Pulmonary artery endothelial cell (primary cell): ENCODE measurements at places on chromosomes 5 and 9. TPM values are rescaled to one million over a fixed set of nuclear protein-coding genes. Genes with fewer than 3 reads are reported as not detected.

Gene CAVIN4
- 1.1 and 1.4 TPM in 2 replicates for total RNA-seq

Gene PCDH1
- total RNA-seq = 135 and 143 TPM in 2 replicates

DNA sequence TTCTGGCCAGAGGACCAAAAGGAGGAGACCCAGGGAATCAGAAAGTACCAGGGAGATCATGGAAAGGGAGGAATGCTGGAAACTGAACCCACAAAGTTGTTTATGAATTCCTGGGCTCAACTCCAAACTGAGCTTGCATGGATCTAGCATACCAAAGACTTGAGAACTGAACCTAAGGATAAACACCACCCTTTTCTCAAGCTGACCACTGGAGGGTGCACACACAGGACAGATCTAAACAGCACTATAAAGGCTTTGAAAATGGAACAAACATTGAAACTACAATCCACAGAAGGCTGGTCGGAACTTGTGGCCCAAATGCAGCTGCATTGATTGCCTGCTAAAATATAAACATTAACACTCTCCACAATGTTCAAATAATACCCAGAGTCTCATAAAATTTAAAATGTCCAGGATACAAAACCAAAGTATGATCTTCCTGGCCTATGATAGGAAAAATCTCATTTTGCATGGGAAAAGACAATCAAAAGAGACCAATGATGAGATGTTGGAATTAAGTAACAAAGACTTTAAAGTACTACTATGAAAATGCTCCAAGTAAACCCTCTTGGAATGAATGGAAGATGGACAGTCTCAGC is 15.6 kb upstream of the IRF1 start:
- no peak for DNase-seq

- no peak for DNase-seq
These were observed 479.2 kb upstream of the TUSC1 start for GRCh38 chr9:26157411-26157810.

DNA sequence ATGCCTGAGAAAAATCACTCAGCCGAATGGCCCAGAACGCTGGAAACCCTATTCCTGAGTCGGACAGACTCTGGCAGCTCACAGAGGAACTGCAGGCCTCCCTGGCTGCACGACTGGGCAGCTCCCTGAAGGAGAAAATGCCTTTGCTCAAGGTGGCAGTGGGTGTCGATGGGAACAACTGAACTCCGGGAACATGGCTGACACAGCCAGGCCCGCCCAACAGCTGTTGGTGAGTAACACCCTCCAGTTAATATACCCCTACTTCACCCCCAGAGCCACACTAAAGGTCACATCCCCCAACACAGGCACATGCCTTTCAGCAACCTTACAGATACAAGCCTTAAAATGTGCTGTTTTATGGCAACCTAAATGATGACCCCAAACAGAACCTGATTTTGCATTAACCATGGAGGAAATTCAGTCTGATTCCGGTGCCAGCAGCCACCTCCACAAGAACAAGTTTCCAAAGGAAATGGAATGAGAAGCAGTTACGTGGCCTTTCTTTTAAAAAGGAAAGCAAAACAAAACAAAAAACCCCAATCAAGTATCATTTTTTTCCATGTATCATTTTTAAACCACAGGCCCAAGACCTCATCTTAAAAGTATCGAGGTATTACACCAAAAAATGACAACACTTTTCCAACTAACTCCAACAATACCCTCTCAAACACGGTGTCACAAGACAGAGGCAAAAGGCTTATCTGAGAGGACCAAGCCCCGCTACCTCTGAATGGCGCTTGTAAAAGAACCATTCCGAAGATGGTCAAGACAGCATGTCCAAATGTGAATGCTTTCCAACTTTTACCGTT is 3.1 kb downstream of the KLF9 start:
- no peak for DNase-seq

DNA sequence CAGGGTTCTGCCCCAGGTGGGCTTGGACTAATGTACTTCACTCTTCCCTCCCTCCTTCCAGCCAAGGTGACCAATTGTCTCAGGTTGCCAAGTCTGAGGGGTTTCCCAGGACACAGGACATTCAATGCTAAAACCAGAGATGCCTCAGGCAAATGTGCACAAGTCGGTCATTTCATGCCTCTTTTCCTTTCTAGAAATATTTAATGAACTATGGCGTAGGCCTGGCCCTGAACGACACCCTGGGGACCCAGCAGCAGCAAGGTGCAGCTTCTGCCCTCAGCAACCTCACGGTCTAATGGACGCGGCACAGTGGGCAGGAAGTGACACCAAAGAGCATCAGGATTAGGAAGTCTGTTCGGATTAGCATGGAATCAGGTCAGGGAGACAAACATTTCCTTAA is 148.1 kb downstream of the MTX3 start:
- no peak for DNase-seq

DNA sequence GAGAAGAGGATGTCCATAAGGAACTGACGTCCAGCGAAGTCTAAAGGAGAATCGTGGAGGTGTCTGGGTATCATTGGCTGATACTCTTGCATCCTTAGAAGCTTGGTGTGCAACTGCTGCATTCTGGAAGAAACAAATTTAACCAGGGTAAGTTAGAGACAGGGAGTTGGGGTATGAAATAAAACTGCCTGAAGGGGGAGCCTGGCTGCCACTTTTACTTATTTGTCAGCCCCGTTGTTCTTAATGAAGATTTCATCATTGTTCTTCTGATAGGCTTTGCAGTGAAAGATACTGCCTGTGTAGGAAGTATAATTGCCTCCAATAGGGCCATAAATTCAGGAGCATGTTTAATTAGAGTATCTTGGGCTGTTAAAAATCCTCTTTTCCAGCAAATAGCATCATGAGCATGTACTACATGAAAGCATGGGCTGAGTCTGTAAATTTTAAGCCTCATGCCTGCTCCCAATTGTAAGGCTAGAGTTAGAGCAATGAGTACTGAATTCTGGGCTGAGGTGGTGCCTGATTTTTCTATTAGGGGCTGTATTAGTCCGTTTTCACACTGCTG is 1264.5 kb upstream of the ACO1 start:
- no peak for DNase-seq

DNA sequence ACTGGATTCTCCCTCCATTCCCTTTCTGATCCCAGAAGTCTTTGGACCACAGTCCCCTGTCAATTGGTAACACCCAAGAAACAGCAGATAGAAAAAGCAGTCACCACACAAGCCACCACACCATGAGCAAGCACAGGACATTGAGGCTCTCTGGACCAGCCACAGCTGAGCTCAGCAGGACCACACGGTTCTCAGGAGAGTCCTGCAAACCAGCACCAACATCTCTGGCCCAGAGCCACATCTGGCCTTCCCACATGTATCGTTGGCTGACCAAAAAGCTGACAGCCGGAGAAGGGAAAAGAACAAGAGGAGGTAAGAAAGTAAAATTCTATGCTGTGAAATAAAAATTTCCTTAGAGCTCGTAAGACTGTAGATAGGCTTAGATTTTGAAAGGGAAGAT is 56.7 kb downstream of the KLHL3 start:
- no peak for DNase-seq

DNA sequence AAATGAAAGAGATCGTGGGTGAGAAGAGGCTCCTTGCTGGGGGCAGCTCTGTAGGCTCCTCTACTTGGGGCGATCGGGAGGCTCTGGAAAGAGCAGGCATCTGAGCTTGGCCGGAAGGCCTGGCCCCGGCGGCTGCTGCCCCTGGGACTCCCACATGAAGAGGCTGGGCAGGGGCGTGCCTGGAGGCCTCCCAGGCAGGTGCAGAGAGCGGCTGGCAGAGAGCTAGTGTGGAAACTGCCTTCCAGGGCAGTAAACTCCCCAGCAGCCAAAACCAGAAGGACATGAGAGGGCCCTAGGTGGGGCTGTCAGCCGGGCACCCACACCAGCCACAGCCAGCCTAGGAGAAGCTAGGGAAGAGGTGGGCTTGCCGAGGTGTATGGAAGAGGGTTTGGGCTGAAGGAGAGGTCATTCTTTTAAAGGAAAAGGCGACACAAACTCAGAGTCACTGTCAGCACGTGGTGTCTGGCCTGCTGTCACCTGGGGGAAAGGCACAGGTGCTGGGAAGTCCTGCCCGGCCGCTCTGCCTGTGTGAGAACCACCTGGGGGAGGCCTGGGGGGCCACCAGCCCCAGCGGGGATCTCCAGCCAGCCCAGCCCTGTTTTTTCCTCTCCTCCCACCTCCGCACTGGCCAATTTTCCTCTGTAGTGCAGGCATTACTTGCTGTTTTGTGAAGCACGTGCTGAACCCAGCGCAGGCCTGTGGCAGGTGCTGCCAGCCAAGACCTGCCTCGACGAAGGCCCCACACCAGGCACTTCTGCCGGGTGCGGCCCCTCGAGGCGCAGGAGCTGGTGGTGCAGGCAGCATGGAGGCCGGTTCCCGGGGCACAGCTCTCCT is 44.8 kb upstream of the EGFL7 start:
- no peak for DNase-seq

DNA sequence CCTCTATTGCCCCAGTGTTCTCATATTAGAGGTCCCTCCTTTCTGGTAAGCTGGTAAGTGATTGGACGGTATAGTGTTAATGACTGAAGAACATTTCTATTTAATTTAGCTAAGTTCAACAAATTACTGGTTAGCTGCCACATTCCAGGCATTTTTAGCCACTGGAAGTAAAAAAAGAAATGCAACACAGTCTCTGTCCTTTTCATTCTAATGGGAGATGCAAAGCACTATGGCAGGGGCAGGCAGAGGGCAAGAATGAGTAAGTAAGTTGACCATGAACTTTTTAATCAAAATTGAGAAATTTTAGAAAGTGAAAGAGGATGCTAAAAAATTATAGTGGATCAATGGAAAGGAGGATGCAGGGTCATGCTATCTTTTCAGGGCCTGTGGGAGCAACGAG is 137.4 kb downstream of the GPBP1 start:
- DNase-seq = no peak

- no peak for DNase-seq
These were observed 619.0 kb downstream of the CDH18 start for GRCh38 chr5:19369048-19369447.

DNA sequence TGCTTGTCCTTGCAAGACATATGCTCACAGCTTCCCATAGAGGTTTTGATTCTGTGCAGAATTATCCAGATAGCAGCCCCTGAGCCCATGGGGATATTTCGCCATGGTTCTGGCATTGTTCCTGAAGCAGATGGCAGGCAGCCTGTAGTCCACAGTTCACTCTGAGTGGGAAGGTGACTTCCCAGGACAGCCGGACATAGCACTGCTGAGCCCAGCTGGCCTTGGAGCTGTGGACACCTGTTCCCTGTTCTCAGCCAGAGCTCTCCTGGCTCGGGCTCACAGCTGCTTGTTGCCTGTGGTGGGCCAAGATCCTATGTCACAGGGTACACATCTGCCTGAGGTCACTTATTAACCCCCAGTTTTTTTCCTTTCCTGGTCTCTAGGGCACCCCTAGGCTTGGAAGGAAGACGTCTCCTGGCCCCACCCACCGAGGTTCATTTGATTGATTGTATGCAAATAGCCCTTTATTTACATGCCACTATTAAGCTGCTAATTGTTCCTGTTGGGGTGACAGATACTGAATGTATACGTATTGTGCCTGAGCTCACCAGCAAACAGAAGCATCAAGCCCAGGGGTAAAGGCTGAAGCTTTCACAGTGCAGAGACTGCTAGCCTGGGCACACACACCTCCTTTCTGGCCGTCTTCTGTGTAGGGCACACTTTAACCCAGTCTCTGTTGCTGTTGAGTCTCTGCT is 96.6 kb upstream of the DMRT1 start:
- no peak for DNase-seq
